ENCODE measurements at places on chromosomes 13 and 19.

GRCh38 chr19:37593996-37594303 lies 642 bp downstream of the ZNF571 start:
- DNase-seq: no peak

- DNase-seq: no peak
Measured at GRCh38 chr13:100175078-100175802, 86.3 kb downstream of the PCCA start.

DNA sequence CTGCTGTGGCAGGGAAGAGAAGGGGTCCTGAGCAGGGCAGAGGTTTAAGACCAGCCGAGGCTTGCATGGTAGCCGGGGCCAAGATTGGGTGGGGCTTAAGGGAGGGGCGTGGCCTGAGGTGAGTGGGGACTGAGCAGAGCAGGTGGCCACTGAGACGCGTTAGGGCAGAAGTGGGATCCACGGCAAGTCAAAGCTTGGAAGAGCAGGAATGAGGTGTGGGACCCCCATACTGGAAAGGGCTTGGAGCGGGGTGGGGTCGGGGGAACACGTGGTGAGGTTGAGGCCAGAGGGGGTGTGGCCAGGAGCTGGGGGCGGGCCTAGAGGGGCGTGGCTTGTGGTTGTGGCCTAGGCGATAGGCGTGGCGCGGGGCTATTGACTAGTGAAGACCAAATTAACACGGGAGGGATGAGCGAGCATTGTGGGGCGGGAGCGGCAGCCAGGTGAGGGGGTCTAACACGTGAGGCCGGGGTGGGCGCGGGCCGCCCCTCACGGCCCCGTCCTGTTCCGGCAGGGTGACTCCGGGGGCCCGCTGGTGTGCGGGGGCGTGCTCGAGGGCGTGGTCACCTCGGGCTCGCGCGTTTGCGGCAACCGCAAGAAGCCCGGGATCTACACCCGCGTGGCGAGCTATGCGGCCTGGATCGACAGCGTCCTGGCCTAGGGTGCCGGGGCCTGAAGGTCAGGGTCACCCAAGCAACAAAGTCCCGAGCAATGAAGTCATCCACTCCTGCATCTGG lies 3.3 kb downstream of the CFD start:
- peak; percentile 69 for DNase-seq

- no peak for DNase-seq
Measured at GRCh38 chr19:40827386-40828247, 22.6 kb downstream of the CYP2A6 start.

GRCh38 chr19:31875591-31875990 lies 469.8 kb upstream of the ZNF507 start:
- DNase-seq: no peak

DNA sequence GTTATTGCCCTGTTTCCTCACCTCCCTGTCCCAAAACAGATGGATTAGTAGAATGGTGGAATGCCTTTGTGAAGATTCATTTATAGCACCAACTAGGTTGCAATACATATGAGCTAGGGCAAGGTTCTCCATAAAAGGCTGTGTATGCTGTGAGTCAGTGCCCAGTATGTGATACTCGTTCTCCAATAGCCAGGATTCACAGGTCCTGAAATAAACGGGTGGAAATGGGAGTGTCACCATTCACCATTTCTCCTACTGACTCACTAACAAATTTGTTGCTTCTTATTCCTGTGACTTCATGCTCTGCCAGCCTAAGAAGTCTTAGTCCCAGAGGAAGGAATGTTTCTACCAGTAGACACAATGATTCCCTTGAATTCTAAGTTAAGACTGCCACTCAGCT lies 1745.4 kb downstream of the SLITRK1 start:
- no peak for DNase-seq

- peak; percentile 93 for DNase-seq
Measured at GRCh38 chr19:50025022-50025793, at the start of gene VRK3. TSS of gene VRK3 (minus strand) at chr19:50025372. CDS start at chr19:50016162, 9,210 bp downstream.

- DNase-seq: no peak
Measured at GRCh38 chr19:50242581-50242980, 39.2 kb downstream of the MYH14 start.

DNA sequence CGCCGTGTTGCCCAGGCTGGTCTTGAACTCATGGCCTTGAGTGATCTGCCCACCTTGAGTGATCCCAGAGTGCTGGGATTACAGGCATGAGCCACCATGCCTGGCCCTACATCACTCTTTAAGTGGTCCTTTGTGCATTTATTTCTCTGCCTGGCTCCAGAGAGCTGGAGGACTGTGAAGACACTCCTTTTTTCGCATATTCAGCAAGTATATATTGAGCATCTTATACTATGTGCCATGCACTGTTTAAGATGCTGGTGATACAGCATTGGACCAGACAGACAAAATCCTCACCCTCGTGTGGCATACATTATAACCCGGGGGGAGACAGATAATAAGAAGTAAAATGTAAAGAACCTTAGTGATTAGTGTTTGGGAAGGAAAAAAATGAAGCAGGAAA lies 66.8 kb upstream of the NPAS1 start:
- no peak for DNase-seq

DNA sequence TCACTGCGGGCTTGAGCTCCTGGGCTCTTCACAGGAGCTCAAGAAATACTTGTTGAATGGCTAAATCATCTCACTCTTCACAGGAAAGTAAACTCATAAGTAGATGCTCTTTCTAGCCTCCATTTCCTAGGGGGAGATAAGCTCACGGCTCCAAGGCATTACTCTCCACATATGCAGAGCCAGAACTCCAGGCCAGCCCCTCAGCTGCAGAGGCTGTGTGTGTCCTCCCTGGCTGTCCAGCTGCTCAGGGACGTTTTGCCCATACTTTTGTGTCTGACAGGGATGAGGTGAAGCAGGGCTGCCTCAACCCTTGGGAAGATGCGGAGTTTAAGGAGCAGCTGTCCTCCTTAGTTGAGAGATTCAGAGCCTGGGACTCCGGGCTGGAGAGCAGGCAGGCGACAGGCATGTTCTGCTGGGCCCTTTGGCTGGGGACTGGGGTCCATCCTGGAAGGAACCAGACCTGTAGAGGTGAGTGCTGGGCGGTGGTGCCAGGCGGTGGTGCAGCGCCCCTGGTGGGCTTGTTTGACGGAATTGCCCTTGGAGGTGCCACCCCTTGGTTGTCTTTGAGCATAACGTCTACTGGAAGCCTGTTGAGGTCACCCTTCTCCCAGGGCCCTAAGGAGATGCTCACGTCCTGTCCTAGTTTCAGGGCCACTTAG lies 20.5 kb upstream of the SLC15A1 start:
- no peak for DNase-seq

- peak; percentile 16 for DNase-seq
Measured at GRCh38 chr19:3852614-3853254, 16.1 kb downstream of the ZFR2 start.

DNA sequence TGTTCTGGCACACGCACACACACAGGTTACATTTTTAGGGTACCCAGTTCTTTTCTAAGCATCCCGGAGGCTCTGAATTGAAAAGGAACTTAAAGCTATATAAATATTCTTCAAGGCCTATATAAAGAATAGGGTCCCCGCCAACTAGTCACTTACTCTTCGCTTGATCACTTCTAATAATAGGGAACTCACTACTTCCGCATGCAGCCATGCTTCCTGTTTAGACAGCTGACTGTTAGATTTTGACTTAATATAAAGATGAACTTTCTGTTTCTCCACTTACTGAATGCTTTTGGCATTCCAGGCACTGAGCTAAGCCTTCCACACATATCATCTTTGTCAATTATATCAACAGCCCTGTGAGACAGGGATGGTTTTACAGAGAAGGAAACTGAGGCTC lies 259.6 kb downstream of the TSHZ3 start:
- no peak for DNase-seq

DNA sequence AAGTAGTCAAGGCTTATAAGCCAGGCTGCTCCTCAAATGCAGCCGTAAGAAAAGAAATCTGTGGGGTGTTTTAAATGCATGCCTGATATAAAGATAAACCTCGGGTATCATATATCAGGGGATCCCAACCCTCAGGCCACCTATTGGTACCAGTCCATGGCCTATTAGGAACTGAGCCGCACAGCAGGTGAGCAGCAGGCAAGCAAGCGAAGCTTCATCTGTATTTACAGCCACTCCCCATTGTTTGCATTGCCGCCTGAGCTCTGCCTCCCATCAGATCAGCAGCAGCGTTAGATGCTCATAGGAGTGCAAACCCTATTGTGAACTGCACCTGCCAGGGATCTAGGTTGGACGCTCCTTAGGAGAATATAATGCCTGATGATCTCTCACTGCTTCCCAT lies 233.5 kb upstream of the SERP2 start:
- no peak for DNase-seq

DNA sequence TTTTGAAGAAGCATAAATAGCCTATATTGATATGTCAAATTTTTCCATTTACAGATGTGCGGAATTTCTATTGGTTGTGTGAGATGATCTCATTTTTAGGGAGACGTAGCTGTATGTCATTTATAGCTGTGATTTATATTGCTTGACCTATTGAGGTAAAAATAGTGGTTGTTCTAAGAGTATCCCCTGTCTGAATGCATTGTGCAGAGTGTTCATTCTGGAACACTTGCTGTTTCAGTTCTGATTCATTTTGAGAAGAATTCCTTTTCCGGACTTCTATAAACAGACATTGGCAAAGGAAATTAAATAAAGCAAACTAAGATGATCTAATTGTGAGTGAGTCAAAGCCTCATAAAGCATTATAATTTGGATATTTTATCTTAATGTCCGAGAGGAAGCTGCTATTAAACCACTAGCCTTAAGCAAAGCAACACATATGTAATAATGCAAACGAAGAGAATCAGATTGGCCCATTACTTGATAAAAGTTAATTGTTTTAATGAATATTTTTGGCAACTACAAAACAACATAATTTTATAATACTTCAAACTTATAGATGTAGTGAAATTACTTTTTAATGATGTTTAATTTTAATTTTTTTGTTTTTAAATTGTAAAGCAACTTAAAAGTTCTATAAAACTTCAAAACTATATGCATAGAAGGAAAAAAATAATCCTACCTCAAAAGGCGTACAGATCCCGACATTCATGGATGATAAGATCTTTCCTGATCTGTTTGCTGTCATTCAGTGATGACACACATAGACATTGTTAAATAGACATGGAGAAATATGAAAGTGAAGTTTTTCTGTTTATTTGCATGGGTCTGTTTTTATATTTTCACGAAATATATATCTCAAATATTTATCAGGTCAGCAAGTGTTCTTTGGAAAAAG lies 942.6 kb upstream of the SLC10A2 start:
- no peak for DNase-seq

GRCh38 chr19:46524308-46524707 lies 28.6 kb upstream of the PNMA8B start:
- DNase-seq: no peak

GRCh38 chr19:30563691-30564090 lies 191.5 kb downstream of the ZNF536 start:
- no peak for DNase-seq

GRCh38 chr19:40317338-40317737 lies 30.9 kb downstream of the C19orf47 start:
- DNase-seq: no peak

GRCh38 chr13:111861766-111862366 lies 205.1 kb upstream of the SOX1 start:
- no peak for DNase-seq

DNA sequence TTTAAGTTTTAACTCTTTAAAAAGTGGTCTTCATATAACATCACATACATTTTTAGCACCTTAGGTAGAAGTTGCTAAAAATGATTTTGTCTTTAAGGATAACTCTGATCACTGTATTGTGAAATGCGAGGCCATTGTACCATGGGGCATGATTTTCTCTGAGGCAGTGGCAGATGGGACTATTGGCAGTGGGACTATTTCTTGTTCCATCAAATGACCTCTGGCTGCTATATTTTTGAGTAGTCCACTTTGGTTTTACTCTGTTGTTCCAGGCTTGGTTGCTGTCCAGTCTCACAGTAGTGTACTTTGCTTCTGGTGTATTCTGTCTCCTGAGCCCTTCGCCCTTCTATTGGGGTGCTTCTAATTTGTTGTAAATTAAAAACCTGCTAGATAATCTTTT lies 156.5 kb downstream of the ATP8A2 start:
- DNase-seq: no peak

DNA sequence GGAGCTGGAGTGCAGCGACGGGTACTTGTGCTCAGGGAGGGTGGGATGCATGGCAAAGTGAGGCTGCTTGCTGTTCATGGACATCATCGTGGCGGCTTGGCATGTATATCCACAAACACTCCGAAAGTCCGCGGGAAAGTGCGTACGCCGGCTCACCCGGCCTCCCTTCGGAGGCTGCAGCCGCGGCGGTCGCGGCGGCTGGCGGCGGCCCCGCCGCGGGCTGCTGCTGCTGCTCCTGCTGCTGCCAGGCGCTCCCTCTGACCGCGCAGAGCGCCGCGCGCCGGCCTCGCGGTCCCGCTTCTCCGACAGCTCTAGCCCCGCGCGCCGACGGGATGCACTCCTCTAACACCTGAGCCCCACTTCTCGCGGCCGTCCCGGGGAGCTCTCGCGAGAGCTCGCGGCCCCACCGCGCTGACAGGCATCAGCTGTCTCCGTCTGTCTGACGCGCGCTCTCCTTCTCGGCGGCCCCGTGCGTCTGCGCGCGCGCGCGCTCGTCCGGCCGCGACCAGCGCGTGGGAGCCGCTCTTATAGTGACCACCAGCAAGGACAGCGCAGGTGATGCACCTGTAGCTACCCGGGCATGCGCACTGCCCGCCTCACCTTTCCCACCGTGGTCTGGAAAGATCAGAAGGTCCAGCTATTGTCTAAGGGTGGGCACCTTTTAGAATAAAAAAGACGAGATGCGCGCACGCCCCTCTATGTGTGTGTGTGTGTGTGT lies at the start of gene POU4F1:
Gene POU4F1 (minus strand): TSS at position 313 of the 718 bp plus-strand sequence. CDS start 226 bp downstream, at position 87.
- peak; percentile 56 for DNase-seq

DNA sequence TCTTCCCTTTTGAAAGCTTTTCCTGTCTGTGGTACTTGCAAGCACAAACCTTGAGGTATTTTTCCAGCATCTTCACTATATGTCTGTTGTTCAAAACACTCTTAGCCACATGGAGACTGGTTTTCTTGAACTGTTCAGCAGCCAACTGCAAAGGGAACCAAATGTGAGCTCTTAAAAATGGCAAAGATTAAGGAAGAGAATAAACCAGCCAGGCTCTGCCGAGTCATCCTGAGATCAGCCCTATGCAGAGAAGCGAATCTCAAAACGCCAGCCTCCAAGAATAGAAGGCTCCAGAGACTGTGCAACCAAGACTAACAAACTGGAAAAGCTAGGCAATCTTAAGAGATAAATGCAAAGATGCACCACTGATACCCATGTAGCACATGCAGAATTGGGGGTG lies 20.7 kb downstream of the AKAP8 start:
- no peak for DNase-seq
